ENCODE measurements at places on chromosomes 5 and 9. TPM values are rescaled to one million over a fixed set of nuclear protein-coding genes. Genes with fewer than 3 reads are reported as not detected.

- H3K27ac ChIP-seq, result no peak overlapping the region
- H3K36me3 ChIP-seq, result no peaks in the 10 kb centered on the region
- peaks cover 17% of the 10 kb centered on the region for H3K4me1 ChIP-seq
- H3K27me3 ChIP-seq, result no peaks in the 10 kb centered on the region
- DNase-seq, result no peak
- no peak overlapping the region for H3K4me3 ChIP-seq
Measured at GRCh38 chr5:170752257-170753215, 31.0 kb upstream of the GABRP start.

DNA sequence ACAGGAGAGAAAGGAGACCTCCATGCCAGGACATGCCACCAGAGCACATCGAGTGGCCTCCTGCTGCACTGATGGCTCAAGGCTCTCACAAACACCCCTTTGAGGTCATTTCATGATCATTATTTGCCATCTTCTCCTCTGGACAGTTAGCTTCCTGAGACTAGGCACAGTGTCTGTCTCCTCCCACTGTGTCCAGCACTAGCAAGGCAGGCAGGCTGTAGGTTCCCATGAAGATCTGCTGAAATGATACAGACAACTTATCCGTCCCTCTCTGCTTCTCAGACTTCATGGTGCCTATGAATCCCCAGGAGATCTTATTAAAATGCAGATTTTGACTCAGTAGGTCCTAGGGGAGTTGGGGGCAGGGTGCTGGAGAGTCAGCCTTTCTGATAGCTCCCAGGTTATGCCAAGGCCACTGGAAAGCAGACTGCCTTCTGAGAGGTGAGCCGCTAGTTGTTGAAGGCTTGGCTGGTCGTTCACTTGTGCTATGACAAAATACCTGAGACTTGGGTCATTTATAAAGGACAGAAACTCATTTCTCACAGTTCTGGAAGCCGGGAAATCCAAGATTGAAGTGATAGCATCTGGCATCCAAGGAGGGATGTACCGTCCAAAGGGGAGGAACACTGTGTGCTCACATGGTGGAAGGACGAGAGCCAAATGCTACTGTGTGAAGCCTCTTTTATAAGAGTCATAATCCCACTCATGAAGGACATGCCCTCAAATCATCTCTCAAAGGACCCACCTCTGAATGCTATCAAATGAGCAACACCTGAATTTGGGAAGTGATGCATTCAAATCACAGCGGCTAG, 183.4 kb downstream of the SPOCK1 start:
- no peak overlapping the region for H3K27ac ChIP-seq
- no peaks in the 10 kb centered on the region for H3K36me3 ChIP-seq
- H3K4me3 ChIP-seq, result no peak overlapping the region
- DNase-seq, result no peak
- H3K4me1 ChIP-seq, result no peaks in the 10 kb centered on the region

- no peak overlapping the region for H3K4me3 ChIP-seq
- H3K27ac ChIP-seq, result no peak overlapping the region
- DNase-seq, result no peak
- H3K27me3 ChIP-seq, result no peaks in the 10 kb centered on the region
- H3K36me3 ChIP-seq, result no peaks in the 10 kb centered on the region
Measured at GRCh38 chr5:162325143-162325727, 257.7 kb downstream of the GABRG2 start.

PCDHAC2 gene
- 0.18 TPM for total RNA-seq

CDKN2B-AS1 gene
- 23.9 TPM for total RNA-seq

RGS14 gene
- total RNA-seq, result 41.0 TPM

CEP78 gene
- total RNA-seq, result 7.4 TPM
